ENCODE measurements at places on chromosomes 4 and X. TPM values are rescaled to one million over a fixed set of nuclear protein-coding genes. Genes with fewer than 3 reads are reported as not detected.

DNA sequence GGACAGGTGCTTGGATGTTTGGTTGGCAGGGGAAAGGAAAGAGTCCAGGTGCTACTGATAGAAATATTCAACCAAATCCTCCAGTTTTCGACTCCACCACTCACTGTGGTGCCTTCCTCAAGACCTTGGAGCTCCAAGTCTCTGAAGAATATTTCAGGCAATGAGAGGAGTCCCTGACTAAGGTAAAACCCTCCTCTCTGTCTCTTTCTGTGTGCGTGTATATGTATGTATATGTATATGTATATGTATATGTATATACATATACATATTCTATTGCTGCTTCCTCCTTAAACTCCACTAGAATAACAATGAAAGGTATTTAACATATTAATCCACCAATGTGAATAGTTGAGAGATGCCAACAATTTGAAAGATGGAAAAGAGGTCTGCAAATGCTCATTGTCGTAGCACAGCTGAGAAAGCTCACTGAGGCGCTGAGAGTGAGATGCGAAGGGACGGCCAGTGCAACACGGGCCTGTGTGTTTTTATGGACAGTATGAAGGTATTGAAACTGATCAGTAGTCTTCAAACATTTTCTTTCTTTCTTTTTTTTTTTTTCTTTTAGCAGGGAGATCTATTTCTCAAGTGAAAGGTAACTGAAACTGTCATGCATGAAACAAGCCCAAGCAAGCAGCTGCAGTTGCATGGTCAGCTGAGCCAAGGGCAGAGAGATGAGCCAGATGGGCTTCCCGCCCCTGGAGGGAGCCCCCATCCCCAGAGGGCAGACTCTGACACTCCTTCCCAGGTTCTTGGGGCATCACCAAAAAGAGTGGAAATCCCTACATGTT is 41.1 kb upstream of the HS3ST1 start:
- H3K27ac ChIP-seq, result no peak overlapping the region
- no peak for DNase-seq
- no peaks in the 10 kb centered on the region for H3K36me3 ChIP-seq
- no peaks in the 10 kb centered on the region for H3K27me3 ChIP-seq
- H3K4me1 ChIP-seq, result no peaks in the 10 kb centered on the region

DNA sequence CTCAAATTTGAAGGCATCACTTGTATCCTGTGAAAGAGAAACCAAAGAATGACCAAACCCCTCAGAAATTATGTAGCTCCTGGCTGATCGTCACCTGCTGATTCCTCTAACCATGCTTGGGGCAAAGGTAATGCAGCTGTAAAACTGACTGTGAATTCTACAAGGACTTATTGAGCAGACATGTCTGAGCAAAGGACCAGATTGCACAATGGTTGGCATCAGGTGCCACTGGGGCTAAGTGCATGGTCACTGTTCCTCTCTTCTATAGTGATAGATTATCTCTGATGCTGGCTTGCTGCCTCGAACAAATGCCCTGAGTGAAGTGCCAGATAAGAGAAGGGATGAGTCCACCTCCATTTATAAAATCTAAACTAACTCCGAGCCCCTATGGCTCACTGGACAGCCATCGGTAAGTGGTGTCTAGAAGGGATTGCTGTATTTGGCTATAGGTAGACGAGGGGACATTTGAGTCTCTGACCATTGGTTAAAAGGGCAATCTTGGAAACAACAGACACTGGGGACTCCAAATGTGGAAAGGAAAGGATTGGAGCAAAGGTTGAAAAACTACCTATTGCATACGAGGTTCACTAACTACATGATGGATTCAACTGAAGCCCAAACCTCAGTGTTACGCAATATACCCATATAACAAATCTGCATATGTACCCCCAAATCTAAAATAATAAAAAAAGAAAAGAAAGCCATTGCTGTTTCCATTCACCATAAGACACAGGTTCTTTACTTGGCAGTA is 110.7 kb upstream of the IGSF1 start:
- H3K4me3 ChIP-seq, result no peak overlapping the region
- no peaks in the 10 kb centered on the region for H3K27me3 ChIP-seq
- no peak for DNase-seq
- H3K27ac ChIP-seq, result no peak overlapping the region
- no peaks in the 10 kb centered on the region for H3K4me1 ChIP-seq

DNA sequence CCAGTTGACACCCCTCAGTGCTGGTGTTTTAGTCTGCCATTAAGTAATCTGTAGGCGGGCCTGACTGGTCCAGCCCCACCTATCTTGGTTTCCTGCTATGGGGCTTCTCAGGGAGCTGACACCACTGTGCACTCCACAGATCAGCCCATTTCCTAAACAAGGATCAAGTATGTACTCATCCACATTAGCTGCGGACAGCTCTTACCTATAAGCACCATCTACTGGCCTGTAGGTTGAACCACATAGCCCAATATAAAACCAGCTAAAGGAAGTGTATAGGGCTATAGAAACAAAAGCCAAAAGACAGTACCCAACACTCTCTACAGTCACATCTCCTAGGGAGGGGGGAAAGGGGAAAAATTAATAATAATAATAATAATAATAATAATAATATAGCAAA is 353.5 kb upstream of the CXorf51B start:
- no peaks in the 10 kb centered on the region for H3K27me3 ChIP-seq
- DNase-seq, result no peak
- no peaks in the 10 kb centered on the region for H3K36me3 ChIP-seq

GRCh38 chr4:148118633-148119032 is 323.6 kb downstream of the NR3C2 start:
- peaks cover 6% of the 10 kb centered on the region for H3K36me3 ChIP-seq
- H3K27ac ChIP-seq, result no peak overlapping the region
- no peaks in the 10 kb centered on the region for H3K4me1 ChIP-seq
- DNase-seq, result no peak
- H3K4me3 ChIP-seq, result no peak overlapping the region

DNA sequence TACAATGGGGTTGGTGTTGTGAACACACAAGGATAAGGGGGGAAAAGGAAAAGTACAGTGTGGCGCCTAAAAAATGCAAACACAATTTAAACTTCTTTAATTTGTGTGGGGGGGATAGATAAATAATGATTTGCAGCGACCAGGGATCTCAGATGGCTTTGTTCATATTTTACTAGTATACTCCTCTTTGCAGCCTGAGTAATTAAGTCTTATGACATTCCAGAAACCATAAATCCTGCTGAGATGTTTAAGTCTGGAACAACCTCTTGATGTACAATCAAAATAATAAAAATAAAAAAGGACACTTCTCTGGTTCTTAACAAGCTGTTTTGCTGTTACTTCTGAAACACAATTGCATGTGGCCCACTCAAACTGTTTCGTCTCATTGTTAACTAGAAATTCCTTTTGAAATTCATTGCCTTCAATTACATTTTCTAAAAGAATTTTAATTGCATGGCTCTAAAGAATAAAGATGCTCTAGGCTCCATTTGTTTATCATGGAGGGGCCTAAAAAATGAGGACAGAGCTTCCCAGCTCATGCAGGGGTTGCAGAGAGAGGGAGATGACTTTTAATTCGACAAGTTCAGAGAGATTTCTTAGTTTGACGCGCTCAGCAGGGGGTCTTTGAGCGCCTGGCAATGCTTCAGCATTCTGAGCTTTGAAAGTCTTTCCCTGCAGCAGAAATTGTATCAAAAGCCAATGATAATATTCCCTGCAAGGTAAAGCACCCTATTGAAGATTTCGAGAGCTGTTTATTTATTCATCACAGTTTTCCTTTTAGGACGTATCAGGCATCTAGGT is 892.4 kb upstream of the TENM3 start:
- no peaks in the 10 kb centered on the region for H3K27me3 ChIP-seq
- no peak overlapping the region for H3K4me3 ChIP-seq
- H3K27ac ChIP-seq, result no peak overlapping the region

GRCh38 chr4:55117511-55117910 is 7.9 kb downstream of the KDR start:
- H3K27me3 ChIP-seq, result no peaks in the 10 kb centered on the region
- H3K4me1 ChIP-seq, result no peaks in the 10 kb centered on the region
- DNase-seq, result no peak
- H3K4me3 ChIP-seq, result no peak overlapping the region
- no peaks in the 10 kb centered on the region for H3K36me3 ChIP-seq

Gene RBMXL3
- not detected for total RNA-seq

DNA sequence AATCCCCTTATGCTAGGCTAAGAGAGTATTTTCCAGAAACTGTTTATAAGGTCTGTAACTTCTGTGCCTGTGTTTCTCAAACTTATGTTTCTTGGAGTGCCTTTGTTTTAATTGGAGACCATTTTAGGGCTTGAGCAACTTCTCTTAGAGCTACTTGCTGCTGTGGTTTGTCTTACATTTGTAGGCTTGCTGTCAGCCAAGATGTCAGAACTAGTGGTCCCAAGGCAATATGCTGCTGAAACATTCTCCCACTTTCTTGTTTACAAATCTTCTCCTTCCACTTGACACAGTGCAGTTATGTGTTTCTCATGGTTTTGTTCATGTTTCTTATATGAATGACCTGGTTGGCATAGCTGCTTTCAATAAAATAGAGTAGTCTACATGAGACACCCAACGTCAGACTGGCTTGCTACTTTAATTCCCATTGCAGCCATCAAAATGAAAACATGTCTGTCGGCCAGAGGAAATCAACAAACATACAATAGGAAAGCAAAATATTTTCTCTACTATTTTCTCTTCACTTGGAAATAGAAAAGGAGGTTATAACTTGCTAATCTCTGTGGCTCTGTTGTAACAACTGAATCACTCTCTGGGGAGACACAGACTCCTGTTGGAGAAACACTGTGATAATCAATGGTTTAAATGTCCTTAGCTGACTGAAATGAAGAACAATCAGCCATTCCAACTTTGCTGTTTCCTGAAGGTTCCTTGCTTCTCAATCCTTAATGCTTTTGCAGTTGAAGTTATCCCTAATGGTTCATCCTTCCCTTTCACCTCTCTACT is 426.4 kb downstream of the PDGFC start:
- H3K4me3 ChIP-seq, result no peak overlapping the region
- DNase-seq, result no peak
- H3K27ac ChIP-seq, result peak overlapping the region; percentile 1
- H3K36me3 ChIP-seq, result no peaks in the 10 kb centered on the region
- H3K4me1 ChIP-seq, result peaks cover 1% of the 10 kb centered on the region

Gene MTMR1
- 24.0 TPM for total RNA-seq

DNA sequence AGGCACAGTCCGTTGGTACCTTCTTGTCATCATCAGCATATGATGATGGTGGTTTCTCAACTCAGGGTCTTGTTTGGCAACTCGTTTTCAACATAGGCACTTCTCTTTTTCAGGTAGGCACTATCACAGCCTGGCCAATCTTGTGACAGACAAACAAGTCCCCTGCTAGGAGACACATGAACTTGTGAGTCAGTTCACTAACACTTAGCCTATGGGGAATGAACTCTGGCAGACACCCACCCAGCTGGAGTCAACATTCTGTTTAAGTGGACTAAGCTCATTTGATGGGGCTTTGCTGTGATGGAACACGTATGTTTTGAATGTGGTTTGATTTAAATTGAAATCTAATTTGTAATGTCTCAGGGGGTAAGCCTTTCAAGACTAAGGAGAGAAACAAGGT is 100.7 kb upstream of the MAMLD1 start:
- H3K4me3 ChIP-seq, result no peak overlapping the region
- no peak overlapping the region for H3K27ac ChIP-seq
- no peaks in the 10 kb centered on the region for H3K27me3 ChIP-seq
- H3K4me1 ChIP-seq, result peaks cover 3% of the 10 kb centered on the region
- no peaks in the 10 kb centered on the region for H3K36me3 ChIP-seq
- DNase-seq, result no peak

GRCh38 chr4:73448448-73449203 is 12.6 kb downstream of the AFP start:
- no peaks in the 10 kb centered on the region for H3K36me3 ChIP-seq
- H3K4me3 ChIP-seq, result no peak overlapping the region
- no peaks in the 10 kb centered on the region for H3K27me3 ChIP-seq
- peaks cover 2% of the 10 kb centered on the region for H3K4me1 ChIP-seq
- H3K27ac ChIP-seq, result no peak overlapping the region

Gene CFAP47
- total RNA-seq, result not detected

Gene CCNA2
- total RNA-seq, result 0.88 TPM

GRCh38 chr4:123104310-123105025 is 182.1 kb upstream of the NUDT6 start:
- H3K4me3 ChIP-seq, result no peak overlapping the region
- H3K27ac ChIP-seq, result no peak overlapping the region
- DNase-seq, result no peak
- H3K36me3 ChIP-seq, result no peaks in the 10 kb centered on the region
- H3K27me3 ChIP-seq, result no peaks in the 10 kb centered on the region

DNA sequence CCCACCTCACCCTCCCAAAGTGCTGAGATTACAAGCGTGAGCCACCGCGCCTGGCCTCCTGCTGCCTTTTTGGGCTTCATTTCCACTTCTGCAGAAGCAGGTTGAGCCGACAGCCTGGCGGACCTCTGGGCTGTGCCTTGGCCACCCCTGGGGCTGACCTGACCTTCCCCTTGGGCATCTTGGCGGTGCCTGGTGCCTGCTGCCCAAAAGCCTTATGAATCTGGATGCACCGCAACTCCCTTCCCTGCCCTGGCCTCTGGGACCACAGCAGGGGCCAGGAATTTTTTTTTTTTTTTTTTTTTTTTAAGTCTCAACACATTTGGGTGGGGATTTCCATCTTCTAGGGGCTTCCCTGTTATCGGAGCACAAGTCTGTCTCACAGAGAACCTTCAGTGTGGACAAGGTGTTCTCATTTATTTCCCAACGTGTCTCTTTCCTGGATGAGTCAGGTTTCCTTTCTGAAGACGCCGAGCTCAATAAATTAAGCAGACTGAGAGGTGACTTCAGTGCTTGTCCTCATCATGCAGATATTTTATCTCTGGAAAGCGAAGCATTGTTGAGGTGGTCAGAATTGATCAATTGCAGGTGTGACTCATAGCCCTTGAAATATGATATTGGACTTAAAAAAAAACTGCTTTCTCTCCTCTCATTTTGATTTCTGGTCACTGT is 79.7 kb downstream of the SHROOM2 start:
- H3K27me3 ChIP-seq, result no peaks in the 10 kb centered on the region
- DNase-seq, result no peak
- H3K36me3 ChIP-seq, result no peaks in the 10 kb centered on the region
- no peak overlapping the region for H3K27ac ChIP-seq
- no peak overlapping the region for H3K4me3 ChIP-seq

DNA sequence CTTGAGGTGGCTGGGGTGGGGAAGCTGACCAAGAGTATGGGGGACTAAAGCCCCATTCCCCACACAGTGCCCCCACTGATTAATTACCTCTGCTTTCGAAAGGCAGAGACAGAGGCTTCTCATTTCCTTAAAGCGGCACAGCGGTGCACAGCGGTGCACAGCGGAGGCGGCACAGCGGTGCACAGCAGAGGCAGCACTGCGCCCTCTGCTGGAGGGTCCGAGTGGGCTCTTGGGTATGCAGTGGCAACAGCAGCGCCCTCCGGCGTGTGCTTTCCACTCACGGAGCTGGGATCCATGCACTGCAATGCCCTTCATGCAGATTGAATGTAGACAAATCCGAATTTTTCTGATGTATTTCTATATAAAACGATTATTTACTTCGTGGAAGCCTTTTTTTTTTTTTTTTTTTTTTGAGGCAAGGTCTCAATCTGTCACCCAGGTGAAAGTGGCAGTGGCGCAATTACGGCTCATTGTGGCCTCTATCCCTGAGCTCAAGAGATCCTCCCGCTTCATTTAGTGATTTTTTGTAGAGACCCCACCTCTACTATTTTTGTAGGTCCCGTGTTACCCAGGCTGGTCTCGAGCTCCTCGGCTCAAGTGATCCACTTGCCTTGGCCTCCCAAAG is 19.7 kb upstream of the PRPS2 start:
- DNase-seq, result peak; percentile 73
- no peaks in the 10 kb centered on the region for H3K4me1 ChIP-seq
- H3K36me3 ChIP-seq, result no peaks in the 10 kb centered on the region
- no peak overlapping the region for H3K4me3 ChIP-seq

Gene AADAT
- total RNA-seq, result 7.2 TPM

Gene NPFFR2
- not detected for total RNA-seq
